Immature natural killer cell (primary cell): ENCODE measurements at places on chromosomes 2 and 18. TPM values are rescaled to one million over a fixed set of nuclear protein-coding genes. Genes with fewer than 3 reads are reported as not detected.

The RAPH1 gene
- polyA plus RNA-seq = not detected

The TLX2 gene
- not detected for polyA plus RNA-seq

DNA sequence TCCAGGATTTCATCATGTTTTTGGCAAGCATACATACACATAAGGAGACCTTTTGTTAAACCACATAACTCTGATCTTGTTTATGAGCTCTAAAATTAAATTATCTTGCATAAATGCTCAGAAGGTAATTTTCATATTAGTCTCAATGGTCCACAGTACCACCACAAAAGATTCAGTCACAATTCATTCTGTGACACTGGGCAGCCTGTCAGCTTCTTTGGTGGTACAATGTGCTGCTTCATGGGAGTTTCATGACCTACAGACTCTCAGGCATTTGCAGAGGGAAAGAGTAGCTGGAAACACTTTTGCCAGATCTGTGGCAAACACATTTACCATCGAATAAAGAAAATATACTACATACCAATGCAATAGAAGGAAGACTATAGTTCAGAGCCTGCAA is 51.3 kb upstream of the ZNF397 start:
- DNase-seq = no peak

GRCh38 chr2:147125145-147125544 is 719.7 kb upstream of the ACVR2A start:
- no peak for DNase-seq

DNA sequence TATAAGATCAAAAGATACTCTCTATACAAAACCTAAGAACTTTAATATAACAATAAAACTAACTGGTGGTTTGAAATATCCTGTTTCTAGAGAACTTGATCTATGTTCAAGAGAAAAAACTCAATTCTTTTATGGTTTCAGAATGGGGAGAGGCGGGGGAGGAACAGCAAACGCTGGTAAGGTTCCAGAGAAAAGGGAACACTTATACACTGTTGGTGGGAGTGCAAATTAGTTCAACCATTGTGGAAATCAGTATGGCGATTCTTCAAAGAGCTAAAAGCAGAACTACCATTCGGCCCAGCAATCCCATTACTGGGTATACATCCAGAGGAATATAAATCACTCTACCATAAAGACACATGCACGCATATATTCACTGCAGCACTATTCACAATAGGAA is 17.2 kb downstream of the FAM98A start:
- no peak for DNase-seq

GRCh38 chr2:121018136-121019061 is 266.6 kb downstream of the TFCP2L1 start:
- no peak for DNase-seq

DNA sequence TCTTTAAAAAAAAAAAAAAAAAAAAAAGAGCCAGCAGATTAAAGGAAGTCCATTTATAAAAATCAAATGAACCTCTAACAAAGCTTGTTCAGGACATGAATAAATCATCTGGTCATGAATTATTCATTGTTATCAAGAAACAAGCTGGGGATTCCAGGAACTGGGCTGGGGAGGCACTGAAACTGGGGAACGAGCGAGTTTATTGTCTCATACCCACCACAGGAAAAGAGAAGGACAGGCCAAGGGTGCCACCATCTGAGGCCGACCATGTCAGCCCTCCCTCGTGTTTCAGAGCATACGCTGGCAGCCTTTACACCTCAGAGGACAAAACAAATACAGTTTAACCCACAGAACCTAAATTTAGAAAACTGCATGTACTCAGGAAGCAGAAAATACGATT is 164.2 kb downstream of the VWC2L start:
- no peak for DNase-seq

The B3GNT7 gene
- polyA plus RNA-seq = 5.8 TPM

The ILKAP gene
- 59.3 TPM for polyA plus RNA-seq

GRCh38 chr2:236172255-236173035 is 4.3 kb upstream of the GBX2 start:
- DNase-seq = no peak

DNA sequence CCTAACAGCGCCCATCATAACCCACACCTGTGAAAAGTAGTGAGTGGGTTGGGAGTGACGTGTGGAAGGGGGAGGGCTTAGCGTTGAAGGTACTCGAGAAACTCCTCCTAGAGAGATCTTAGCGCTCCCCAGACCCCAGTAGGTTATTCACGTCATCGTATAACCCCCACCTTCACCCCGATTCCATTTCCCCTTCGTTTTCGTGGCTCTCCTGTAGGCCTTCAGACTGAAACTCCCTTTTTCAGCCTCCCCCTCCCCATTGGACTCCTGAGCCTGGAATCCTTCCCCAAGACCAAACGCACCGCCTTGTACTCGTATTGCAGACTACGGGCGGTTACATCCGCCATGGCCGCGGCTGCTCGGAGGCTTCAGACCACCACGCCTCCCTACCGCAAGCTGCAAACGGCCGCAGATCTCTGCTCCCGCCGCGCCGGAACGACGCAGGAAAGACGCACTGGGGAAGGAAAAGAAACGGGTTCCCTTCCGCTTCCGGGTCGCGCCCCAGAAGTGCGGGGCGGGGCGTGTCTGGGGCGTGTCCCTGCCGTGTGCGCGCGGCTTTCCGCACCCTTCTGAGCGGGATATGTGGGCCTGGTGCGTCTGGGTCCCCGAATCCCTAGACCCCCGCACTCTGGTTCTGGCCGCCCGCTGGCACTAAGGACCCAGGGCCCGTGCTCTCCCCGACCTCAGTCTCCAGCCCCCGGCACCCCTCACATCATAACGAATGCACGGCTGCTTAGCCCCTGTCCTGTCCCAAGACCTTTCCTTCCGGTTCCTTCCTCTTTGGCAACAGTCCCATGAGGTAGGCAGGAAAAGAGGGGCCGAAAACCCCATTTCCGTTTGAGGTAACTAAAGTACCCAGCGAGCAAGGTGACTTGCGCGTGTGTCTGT is at the start of gene SNRNP200:
Gene SNRNP200 (minus strand): TSS at position 456 of the 888 bp plus-strand sequence. CDS start 109 bp downstream, at position 347.
- peak; percentile 90 for DNase-seq

- DNase-seq = no peak
These were observed 25.4 kb downstream of the POLE4 start for GRCh38 chr2:74983631-74984392.

The ST6GAL2 gene
- not detected for polyA plus RNA-seq

The HK2 gene
- 0.19 TPM for polyA plus RNA-seq

DNA sequence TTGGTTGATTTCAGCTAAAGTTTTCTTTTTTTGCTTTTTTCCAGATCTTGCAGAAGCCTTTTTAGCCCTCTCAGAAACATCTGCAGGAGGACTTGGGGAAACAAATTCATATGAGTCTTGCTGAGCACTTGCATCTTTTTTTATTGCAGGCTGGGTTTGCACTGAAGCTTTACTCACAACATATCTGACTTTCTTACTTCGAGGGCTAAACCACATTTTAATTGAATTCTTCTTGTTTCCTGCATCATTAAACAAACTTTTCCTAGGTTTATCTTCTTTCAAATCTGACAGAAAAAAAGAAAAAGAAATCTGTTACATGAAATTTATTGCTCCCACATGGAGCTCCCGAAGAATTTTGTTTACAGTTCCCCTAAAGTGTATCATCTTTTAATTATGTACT is 28.3 kb downstream of the BARD1 start:
- DNase-seq = no peak

DNA sequence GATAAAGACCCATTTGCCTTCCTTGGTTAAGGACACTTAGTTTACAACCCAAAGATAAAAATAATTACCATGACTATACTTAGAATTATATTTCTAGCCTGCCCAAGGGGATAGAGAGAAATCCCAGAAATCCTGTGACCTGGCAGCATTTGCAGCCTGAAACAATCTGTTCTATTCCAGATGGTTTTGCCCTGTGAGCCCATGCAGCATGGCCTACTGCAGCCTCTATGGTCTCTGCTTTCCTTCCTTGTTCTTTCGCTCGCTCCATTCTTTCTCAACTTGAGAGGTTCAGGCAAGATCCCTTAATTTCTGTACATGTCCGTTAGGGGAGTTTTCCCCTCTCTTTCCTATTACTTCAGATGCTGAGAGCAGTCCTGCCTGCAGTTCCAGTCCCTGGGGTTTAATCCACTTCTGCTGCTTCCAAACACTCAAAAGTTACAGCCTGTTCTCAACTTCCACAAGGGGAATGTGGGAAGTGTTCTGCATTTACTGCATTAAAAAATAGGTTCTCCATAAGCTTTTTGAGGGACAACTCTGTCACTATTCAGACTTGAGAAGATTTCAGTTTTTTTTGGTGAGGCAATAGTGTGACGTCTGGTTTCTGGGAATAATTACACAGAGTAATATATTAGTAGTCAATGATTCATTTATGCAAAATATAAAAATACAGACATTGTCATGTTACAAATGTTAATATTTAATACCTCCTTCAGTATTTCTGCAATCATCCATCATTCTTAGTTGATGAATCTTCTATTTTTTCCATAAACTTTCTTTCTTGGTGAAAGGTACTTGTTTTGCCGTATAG is 80.3 kb downstream of the CDCA7 start:
- DNase-seq = no peak

GRCh38 chr2:161992531-161992930 is 81.5 kb downstream of the DPP4 start:
- DNase-seq = peak; percentile 12

DNA sequence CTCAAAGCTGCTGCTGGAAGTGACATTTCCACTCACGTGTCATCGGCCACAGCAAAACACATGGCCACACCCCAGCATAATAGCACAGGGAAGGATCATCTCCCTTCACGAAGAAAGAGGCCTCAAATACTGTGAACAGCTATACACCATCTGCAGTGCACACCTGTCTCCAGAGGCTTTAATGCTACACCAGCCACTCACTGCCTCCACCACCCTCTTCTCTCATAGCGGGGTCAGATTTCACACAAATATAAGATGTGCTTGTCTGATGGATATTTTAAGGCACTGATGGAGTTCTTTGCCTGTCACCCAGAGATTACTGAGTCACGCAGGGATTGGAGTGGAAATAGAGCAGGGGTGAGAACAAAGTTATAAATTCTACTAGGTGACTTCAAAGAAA is 374.0 kb downstream of the ZNF516 start:
- no peak for DNase-seq

The GALNT13 gene
- not detected for polyA plus RNA-seq

The PAX8 gene
- polyA plus RNA-seq = 0.29 TPM

- DNase-seq = no peak
These were observed 132.8 kb upstream of the ACVR2A start for GRCh38 chr2:147712051-147712450.

DNA sequence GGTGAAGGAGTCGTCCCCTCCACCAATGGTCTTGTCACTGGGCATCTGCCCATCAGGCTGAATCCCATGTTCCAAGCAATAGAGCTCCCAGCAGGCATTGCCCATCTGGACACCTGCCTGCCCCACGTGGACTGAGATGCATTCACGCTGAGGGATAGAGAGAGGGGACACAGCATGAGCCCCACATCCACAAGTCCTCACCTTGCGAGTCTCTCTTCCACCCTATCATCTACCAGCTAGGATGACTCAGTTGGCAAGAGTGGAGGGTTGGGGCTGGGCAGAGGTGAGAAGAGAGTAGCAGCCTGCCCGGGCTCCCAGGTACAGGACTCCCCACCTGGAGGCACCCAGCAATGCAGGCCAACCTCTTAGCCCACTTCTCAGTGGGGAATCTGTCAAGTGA is 959 bp upstream of the TUBA4B start:
- DNase-seq = no peak

DNA sequence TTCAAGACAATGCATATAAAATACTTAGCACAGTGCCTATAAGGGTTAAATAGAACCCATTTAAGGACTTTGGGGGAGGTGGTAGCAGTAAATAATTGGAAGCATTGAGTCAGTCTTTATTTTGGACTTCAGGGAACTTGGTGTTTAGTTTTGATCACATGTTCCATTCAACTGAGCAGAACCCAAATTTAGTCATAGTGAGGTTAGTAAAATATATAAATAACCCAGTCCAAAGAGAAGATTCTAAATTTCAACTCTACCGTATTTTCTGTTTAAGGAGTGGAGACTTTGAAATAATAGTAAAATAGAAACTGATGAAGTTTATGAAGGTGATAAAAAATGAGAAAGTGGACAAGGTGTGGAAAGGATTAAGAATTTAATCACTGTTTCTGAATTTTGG is 19.7 kb downstream of the TWSG1 start:
- no peak for DNase-seq

The SPP2 gene
- polyA plus RNA-seq = not detected

DNA sequence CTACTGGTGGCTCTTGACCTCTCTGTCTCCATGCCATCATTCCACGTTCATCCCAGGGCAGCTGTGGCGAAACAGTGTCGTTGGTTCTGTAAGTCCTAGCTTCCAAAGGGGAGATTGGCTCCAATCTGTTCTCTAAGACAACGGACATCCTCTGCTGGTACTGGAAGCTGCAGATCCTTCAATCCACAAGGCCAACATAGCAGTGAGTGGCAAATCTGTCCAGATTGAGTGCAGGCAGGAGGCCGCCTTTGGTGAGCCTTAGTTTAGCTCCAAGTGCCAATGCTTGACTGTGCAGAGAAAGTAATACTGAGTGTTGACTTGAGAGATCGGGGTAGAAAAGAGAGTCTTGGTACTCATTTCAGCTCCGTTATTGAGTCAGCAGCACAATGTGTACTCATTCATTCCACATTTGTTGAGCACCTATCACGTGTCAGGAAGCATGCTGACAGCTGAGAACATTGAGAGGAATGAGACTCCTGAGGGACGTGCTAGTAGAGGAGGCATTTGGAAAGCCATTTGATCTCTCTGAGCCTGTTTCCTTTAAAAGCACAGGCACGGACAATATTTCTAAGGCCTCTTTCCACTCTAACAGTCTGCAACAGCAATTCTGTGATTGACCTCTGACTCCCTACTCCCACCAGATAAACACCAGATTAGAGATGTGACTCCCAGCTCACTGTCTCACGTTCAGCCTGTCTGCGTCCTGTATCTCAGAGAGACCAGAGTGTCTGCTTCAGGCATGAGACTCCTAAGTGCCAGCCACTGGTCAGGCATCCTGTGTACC is 306.0 kb downstream of the CLIP4 start:
- no peak for DNase-seq

DNA sequence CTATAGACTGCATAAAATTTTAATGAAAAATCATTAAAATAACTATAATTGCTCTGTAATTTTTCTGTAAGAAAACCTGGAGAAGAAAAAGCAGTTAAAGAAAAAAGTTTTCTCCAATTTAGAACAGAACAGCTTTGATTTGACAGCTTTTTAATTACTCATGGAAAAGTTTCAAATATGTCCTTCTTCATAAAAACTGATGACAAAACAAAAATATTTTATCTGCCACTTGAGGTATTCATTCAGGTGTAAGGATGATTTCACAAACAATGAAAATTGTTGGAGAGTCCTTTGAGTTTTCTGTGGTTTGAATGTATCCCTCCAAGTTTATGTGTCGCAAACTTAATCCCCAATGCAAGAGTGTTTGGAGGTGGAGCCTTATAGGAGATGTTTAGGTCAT is 302.3 kb upstream of the VWC2L start:
- no peak for DNase-seq

- no peak for DNase-seq
These were observed 89.6 kb downstream of the GBX2 start for GRCh38 chr2:236078297-236079255.
